ENCODE measurements at places on chromosomes 7 and 10.

DNA sequence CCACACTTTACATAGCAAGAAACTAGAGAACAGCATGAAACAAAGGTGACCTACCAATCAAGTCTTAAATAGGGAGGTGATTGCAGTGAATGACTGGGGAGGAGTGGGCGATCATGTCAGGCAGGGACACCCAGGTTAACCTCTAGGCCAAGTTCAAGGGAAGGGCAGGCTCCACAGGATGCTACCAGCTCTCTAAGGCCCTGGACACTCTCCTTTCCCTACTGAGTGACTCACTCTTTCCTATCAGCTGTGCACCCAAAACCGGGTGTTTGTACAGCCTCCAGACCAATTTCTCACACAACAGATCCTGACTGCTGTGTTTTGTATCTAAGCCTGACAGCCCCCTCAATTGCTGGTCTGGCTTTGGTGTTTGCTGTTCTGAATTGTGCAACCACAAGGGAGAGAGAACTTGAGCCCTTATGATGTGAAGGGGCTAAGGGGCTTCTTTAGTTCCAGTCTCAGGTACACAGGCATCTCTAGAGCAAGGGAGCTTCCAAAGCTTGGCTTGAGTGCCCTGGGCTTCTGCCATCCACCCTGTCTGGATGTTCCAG, 107.8 kb downstream of the TBXAS1 start:
- DNase-seq: peak; percentile 67

- peak; percentile 27 for DNase-seq
These were observed 10.3 kb upstream of the HSPB1 start for GRCh38 chr7:76292213-76292573.

GRCh38 chr10:72364239-72364777, 9.6 kb upstream of the DNAJB12 start:
- DNase-seq: peak; percentile 89

- no peak for DNase-seq
These were observed 4.1 kb downstream of the PRPF18 start for GRCh38 chr10:13590886-13591285.

DNA sequence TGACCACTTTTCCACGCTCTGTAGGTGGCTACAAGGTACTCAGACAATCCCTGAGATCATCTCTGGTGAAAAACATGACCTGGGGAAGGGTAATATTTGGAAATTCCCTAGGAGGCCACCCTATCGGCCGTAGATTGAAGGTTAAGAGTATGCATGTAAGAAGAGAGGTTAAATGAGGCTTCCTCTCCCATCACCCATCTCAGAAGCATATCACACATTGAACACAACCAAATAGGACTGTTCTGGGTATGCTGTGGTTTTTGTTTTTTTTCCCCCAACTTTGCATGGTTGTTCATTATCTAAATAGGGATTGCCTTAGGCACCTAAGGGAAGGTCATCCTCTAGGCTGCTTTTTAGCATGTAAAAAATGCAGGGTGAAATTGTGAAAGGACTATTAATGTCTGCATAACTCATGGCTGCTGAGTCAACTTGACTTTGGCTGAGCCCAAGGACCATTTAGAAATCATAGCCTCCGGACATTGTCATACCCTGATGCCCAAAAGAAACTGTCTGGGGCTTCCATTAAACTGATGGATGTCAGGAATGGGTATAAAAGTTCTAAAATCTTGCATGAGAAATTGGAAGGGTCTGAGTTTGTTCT, 24.7 kb upstream of the ST8SIA6 start:
- DNase-seq: no peak

DNA sequence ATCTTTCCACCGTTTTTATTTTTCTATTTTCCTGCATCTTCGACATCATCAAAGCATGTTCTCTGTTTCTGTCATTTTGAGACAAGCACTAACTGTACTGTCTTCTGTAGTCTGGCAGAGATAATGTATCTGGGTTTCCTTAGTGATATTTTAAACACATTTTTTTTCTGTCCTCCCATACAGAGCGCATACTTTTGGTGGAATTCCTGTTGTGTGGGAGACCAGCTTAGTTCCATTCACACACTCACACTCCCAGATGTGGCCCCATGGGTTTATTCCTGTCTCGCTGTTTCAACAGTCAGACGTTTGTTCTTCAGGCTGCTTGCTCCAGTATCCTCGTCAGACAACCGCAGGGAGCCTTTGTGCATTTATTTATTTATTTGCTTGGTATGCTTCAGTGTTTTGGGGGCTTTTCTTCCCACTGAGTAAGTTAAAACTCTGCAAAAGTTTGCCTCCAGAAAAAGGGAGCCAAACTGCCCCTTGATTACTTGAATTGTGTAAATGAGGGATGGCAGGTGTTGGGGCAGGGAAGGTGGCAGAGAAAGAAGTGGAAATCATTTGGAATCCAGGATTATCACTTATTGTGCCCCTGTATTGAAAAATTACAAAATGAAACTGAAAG, 456.8 kb upstream of the KLF6 start:
- no peak for DNase-seq

All from inflammatory macrophage treated with lipopolysaccharide for 4 hours (primary cell).